ENCODE measurements at places on chromosomes 5 and 9.

- peak; percentile 37 for DNase-seq
These were observed 2.3 kb upstream of the ZNF782 start for GRCh38 chr9:96856363-96857286.

DNA sequence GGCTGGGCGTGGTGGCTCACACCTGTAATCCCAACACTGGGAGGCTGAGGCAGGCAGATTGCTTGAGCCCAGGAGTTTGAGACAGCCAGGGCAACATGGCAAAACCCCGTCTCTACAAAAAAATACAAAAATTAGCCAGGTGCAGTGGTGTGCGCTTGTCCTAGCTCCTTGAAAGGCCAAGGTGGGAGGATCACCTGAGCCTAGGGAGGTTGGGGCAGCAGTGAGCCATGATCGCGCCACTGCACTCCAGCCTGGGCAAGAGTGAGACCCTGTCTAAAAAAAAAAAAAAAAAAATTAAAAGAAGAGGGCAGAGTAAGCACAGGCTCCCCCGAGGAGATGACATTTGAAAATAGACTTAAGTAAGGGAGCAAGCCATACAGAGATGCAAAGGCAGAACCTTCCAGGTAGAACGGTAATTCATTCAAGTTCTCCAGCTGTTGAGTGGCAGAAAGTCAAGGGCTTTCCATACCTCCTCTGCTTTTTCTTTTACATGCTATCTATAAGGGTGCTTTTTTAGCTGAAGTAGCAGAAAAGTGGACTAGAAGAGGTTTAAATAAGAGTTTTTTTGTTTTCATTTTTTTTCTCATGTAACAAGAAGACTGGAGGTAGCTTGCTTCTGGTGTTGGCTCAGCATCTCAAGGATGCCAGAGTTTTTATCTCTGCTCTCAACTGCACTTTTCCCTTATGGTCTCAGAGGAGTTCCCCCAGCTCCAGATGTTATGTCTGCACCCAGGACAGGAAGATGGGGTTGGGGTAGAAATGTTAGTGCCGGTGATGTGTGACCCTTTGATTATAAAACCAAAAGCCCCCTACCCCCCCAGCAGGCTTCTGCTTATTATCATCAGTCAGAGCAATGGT is 40.8 kb downstream of the ERGIC1 start:
- DNase-seq = no peak

DNA sequence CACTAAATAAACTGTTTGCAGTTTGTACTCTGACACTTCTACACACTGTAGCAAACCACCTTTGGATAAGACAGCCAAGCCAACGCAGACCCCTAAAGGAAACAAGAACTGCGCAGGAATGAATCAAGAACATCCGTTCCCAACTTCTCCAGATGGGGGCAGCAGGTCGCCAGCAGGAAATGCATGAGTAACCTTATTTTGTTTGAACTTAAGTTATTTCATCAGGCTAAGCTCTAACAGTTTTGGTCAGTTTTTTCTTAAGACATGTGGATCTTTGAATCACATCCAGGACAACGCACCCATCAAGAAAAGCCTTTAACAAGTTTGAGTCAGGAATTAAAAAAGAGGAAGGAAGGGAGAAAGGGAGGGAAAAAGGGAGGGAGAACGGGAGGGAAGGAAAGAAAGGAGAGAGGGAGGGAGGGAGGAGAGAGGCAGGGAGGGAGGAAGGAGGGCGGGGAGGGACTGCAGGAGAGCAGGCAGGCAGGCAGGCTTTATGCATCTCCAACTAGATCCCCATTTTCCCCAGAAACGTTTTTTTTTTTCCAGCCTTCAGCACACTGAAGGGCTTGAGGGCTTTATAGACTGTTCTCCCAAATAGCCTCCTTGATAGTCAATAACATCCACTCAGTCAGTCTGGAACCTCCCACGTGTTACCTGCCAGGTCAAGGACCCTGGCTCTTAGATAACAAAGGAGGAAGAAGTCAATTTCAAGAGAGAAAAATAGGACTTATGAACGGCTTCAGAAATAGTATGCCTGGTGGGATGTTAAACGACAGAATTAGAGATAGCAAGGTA is 22.2 kb downstream of the BHMT start:
- DNase-seq = peak; percentile 32

- no peak for DNase-seq
These were observed 99.0 kb downstream of the CDH12 start for GRCh38 chr5:22754155-22754554.

GRCh38 chr9:87834357-87834756 is 48.3 kb upstream of the SPATA31E1 start:
- DNase-seq = no peak

- no peak for DNase-seq
These were observed 3.9 kb downstream of the IL9 start for GRCh38 chr5:135891791-135892190.

- DNase-seq = no peak
These were observed 37.2 kb downstream of the SLC6A7 start for GRCh38 chr5:150227036-150227435.

DNA sequence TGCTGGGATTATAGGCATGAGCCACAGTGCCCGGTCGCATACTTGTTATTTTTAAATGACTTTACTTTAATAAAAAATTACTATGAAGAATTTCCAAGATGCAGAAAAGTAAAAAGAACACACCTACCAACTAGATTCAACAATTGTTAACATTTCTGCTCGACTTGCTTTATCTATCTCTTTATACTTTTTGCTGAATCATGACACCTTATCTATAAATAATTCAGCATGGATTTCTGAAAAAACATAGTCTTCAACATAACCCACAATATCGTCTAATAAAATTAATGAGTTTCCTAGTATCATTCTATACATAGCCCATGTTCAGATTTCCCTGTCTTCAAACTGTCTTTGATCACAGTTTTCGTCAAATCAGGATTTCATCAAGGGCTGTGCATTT is 25.9 kb downstream of the HMCN2 start:
- DNase-seq = no peak

- no peak for DNase-seq
These were observed 64.4 kb upstream of the COL15A1 start for GRCh38 chr9:98879094-98879962.

DNA sequence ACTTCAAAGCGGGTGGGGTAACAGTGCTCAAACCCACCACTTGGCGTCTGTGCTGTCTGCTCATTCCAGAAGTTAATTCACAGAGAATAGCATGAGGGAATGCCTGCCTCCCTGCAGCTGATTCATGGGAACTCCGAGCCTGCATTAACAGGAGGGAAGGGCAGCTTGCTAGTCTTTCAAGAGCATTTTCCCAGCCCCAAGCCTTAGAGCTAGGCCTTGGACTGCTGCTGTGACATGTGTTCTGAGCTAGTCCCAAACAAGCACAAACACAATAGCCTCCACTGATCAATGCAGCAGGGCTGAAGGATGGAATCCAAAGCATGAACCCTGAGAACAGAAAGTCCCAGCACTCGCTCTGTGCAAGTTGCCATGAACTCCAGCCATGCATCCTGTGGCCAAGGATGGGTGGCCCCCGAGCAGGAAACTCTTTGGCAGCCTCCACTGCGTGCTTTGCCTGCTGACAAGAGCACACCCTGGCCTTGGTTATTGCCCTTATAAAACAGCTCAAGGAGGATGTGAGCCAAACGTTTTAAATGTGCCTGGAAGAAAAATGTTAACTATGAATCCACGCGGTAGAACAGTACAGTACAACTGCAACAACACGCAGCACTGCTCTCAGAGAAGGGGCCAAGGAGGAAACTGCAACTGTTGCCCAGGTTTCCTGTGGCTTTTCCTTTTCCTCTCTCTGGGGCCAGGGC is 653.1 kb upstream of the KLF4 start:
- no peak for DNase-seq

- DNase-seq = peak; percentile 60
These were observed at the start of gene EXOC3 for GRCh38 chr5:442335-443238. Gene EXOC3, plus strand, starts transcription at chr5:443176. Its CDS starts 3,030 bp downstream, at chr5:446206.

DNA sequence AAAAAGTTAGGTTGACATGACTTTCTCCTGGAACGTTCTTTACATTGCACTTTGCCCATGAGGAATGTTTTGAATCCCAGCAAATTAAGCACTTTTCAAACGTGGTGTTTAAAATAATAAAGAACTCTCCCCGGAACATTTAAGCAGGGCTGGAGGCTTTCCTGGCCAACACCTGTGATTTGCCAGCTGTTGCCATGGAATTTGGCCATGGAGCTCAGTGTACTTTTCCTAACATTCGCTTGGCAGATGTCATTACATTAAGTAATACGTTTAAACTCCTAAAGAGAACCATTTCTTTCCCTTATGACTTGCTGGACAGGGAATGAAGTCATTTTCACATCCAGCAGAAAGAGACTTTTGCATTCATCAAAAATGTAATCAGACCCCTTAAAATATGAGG is 146.1 kb downstream of the GAS1 start:
- DNase-seq = no peak

- no peak for DNase-seq
These were observed 95.4 kb upstream of the ANXA1 start for GRCh38 chr9:73056245-73056644.

GRCh38 chr5:178388386-178389025 is 155.9 kb upstream of the PHYKPL start:
- no peak for DNase-seq

DNA sequence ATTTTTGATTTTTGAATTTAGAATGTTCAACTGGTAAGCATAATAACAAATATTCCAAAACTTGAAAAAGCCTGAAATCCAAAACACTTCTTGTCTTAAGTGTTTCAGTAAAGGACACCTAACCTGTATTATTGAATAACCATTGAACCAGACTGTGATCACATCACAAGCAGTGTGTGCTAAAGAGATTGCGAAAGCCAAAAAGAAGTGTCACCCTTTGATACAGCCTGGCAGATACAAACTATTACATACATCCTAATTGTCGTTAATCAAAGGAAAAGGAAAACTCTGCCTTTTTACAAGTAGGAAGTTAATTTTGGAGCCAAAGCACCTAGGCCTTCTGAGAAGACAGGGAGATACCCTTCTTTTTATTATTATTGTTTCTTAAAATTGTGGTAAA is 8.4 kb upstream of the FAM120AOS start:
- DNase-seq = no peak

GRCh38 chr9:129513282-129513681 is 107.6 kb downstream of the C9orf50 start:
- DNase-seq = no peak

DNA sequence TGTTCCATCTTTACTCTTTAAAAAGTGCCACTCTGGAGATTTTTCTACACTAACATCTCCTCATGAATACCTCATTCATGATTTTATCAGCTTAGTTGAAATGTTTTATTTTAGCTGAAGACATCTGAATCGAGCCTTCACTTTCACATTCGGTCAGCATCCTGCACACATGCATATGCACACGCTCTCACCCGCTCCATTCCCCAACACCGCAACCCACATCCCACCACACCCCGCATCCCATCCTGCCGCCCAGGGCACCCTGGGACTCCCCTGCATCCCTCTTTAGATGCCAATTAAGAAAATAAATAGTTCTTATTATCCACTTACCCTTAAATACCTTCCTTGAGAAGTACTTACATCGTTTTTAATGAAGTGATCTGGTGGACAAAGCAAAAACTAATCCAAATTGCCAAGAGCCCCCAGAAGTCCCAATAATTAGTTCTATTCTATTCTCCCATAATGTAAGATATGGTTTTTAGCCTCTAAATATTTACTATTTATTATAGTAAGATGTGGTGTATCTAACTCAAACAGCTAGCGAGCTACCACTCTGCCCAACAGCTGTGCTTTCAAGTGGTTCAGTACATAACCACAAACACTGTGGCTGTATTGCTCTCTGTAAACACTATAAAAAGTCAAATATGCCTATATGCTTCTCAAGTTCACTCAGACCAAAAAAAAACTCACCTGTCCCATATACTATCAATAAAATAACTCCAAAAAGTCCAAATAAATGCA is 38.2 kb downstream of the GZMK start:
- peak; percentile 9 for DNase-seq

DNA sequence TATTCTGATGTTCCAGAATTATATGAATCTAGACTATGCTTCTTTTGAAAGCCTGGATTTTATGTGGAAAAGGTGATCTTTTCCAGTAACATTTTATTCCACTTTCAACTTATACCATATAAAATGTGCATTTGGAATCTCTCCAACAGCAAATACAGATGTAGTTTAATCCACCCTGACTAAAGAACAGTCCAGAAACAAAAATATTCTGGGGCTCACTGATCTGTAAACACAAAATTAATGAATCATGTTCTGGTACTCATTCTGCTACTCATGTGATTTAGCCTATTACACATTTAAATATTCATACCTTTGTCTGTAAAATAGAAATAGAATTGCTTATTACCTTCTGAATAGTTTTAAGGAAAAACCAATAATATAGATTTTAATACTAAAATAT is 125.8 kb downstream of the ARRDC3 start:
- DNase-seq = no peak

Data from stimulated activated CD8-positive, alpha-beta memory T cell treated with anti-CD3 and anti-CD28 coated beads, Interleukin-4, amount 100 ng/mL, for 4 hours (primary cell).